ENCODE measurements at places on chromosomes 3 and 15. TPM values are rescaled to one million over a fixed set of nuclear protein-coding genes. Genes with fewer than 3 reads are reported as not detected.

ZNF445 gene
- 11.7 TPM for total RNA-seq

FGD5 gene
- total RNA-seq, result not detected

COL8A1 gene
- total RNA-seq, result 0.20 TPM

MYZAP gene
- total RNA-seq, result not detected

LRRC15 gene
- total RNA-seq, result not detected

SLC6A11 gene
- total RNA-seq, result not detected

ACSBG1 gene
- total RNA-seq, result 0.52 TPM

SH3BP5 gene
- 31.3 TPM for total RNA-seq

SNUPN gene
- 69.4 TPM for total RNA-seq

GRK7 gene
- total RNA-seq, result not detected

CCDC9B gene
- 1.4 TPM for total RNA-seq

MUC4 gene
- total RNA-seq, result 0.11 TPM

LRRIQ4 gene
- 0.39 TPM for total RNA-seq

PCCB gene
- 64.1 TPM for total RNA-seq

CNTN4 gene
- total RNA-seq, result not detected

ZIC1 gene
- total RNA-seq, result not detected

CCR8 gene
- not detected for total RNA-seq

NMNAT3 gene
- total RNA-seq, result 0.15 TPM

Measured in OCI-LY7 (cell line).